ENCODE measurements at places on chromosomes 16 and 17.

DNA sequence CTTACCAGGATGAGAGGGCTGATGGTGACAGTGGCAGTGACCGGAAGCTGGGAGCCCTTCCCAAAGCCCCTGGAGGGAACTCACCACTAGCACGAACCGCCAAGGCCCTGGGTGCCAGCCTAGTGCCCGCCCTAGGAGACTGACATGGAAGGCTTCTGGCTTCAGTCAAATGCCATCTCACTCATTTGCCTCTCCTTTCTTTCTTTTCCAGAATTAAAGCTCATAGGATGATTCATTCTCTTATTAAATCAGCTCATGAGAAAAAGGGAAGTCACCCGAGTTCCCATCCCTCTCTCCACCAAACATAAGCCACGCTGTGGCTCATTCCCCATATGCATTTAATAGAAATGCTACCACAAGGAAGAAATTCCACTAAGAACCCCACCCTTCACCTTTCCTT is 12.1 kb downstream of the CUEDC1 start:
- DNase-seq, result no peak

GRCh38 chr16:10922328-10923145 is 19.7 kb downstream of the DEXI start:
- DNase-seq, result no peak

DNA sequence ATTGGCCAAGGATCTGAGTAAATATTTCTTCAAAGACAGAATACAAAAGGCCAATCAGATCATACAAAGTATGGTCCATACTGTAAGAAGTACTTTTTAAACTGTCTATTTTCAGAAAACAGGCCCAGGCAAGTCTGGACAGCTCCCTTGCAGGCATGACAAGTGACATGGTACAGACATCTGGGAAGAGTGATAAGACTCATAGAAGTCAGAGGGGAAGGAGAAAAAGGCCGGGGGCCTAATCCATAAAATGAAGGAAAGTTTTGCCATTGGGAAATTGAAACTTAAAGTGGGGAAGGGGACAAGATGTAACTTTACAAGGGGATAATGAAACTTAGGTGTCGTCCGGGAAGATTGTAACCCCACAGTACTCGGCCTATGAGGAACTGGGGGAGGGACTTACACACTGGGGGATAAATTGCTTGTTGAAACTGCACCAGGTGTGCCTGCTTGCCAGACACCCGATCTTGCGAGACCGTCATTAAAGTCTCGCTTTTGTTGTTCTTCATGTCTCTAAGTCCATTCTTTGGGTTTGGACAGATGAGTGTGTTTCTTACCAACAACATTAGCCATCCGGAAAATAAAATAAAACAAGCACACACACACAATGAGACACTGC is 684.0 kb downstream of the CDH11 start:
- no peak for DNase-seq

GRCh38 chr17:20852990-20853370 is 189.8 kb downstream of the USP22 start:
- DNase-seq, result no peak

- no peak for DNase-seq
Observed at GRCh38 chr17:12739500-12739899, 49.8 kb upstream of the ARHGAP44 start.

DNA sequence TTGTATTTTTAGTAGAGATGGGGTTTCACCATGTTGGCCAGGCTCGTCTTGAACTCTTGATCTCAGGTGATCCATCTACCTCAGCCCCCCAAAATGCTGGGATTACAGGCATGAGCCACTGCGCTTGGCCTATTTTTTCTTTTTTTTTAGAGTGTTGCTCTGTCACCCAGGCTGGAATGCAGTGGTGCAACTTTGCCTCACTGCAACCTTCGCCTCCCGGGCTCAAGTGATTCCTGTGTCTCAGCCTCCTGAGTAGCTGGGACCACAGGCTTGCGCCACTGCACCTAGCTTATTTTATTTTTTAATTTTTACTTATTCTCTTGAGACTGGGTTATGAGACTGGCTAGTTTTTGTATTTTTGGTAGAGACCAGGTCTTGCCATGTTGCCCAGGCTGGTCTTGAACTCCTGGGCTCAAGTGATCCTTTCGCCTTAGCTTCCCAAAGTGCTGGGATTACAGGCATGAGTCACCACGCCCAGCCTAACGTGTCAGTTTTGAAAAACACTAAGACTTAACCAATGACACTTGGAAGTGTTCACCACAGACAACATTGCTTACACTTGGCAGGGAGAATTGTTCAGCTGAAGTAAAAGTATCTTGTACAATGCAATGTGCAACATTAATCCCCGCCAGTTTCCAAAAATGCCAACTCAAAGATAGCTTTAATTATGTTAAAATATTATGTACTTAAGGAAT is 26.9 kb downstream of the ATAD5 start:
- DNase-seq, result no peak

- no peak for DNase-seq
Observed at GRCh38 chr16:27398894-27399853, 2.8 kb upstream of the IL21R start.

- no peak for DNase-seq
Observed at GRCh38 chr17:46120537-46120936, 72.7 kb downstream of the KANSL1 start.

DNA sequence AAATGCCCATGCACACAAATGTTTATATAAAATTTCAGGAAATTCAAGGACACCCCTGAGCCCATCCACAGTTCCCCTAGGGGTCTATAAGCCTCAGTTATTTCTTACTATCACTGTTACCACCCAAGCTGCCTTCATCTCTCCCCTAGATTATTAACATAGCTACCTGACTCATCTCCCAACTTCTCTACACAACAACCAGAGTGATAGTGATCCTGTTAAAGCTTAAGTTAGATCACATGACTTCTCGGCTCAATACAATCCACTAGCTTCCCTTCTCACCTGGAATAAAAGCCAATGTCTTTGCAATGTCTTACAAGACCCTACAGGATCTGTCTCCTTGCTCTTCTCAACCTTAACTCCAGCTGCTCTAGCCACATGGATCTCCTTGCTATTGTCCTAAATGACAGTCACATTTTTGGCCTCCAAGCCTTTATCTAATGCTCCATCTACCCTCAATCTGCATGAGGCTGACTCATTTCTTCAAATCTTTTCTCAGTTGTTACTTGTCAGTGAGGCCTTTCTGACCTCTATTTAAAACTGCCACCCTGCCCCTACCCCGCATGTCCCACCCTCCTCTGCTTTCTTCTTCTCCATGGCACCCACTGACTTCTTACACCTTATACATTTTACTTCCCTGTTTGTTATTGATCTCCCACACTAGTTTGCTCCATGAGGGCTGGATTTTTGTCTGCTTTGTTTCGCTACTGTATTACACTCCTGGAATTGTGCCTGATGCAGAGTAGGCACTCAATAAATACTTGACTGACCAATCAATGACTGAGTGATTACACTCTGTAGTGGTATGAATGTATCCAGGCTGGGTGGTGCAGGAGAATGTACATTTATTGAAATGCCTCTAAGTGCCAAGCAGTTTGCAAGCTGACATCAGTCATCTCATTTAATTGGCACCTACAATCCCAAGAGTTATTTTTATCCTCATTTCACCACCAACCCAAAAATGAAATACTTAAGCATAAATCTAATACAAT is 5.2 kb upstream of the LIG3 start:
- no peak for DNase-seq

DNA sequence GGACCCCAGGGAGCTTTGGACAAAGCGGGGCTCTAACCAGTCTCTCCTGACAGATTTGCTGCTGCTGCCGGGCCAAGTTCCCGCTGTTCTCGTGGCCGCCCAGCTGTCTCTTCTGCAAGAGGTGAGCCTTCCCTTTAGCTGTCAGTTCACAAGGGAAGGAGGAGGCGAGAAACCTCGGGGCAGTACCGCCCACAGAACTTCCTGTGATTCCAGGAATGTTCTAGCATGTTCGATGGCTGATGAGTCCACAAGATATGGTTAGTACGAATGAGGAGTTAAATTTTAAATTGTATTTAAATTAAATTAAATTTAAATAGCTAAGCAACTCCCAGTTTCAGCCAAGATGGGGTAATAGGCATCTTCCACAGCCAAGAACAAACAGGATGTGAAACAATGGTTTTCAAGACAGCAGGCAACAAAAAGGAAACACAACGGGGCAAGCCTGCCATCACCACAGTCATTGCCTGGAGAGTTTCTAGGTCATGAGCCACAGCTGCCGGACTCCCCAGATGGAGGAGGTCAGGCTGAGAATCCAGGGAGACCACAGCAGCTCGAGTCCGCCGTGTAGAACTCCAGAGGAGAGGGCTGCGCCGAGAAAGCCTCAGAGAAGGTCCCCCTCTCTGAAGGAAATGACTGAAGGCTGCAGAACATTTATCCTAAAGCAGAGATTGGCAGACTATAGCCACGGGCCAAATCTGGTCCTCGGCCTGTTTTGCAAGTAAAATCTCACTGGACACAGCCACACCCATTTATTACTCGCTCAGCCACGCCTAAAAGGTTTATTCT is 9.5 kb upstream of the TCF25 start:
- DNase-seq, result no peak

GRCh38 chr16:1213796-1214372 is 11.2 kb downstream of the TPSG1 start:
- no peak for DNase-seq

DNA sequence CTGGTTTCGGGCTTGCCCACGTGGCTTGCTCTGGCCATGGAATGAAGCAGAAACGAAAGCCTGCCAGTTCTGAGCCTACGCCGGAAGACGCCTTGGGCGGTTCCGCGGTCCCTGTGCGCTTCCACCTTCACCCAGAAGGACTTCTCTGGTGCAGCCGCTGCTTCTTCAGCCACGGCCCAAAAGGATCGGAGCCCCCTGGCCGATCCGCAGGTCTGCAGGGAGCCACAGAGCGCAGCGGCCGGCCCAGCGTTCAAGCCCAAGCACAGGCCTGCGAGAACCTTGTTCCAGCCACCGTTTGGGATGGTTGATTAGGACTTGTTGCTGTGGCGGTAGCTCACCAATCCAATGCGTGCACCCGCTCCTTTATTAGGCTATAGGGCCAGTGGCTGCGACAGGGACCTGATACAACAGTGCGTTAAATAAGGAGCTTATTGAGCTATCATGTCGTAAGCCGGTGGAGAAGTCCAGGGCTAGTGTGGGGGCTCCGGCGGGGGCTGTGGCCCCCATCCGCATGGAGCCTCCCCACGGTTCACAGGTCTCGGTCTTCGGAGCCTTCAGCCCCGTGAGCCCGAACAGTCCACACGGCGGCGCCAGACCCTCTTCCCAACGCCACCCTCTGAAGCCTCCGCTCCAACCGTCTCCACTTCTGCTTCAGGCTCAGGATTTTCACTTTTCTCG is 10.2 kb upstream of the MPP2 start:
- no peak for DNase-seq

GRCh38 chr16:58009856-58010416 is 8.7 kb downstream of the USB1 start:
- DNase-seq, result no peak

DNA sequence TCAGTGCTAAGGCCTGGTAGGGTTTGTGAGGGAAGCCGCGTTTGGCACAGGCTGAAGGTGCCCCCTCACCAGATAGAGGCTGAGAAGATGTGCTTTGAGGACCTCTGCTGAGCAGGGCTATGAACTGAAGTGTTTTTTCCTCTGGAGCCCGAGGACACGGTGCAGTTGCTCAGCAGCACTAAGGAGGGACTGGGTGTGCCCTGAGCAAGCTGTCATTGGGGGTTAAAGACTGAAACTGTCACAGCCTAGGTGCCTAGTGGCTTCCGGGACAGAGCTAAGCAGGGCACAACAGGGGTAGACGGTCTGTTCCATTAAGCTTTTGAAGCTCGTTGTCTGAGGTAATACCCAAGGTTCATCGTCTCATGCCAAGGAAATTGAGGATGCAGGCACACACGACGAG is 24.8 kb upstream of the ASGR2 start:
- DNase-seq, result no peak

DNA sequence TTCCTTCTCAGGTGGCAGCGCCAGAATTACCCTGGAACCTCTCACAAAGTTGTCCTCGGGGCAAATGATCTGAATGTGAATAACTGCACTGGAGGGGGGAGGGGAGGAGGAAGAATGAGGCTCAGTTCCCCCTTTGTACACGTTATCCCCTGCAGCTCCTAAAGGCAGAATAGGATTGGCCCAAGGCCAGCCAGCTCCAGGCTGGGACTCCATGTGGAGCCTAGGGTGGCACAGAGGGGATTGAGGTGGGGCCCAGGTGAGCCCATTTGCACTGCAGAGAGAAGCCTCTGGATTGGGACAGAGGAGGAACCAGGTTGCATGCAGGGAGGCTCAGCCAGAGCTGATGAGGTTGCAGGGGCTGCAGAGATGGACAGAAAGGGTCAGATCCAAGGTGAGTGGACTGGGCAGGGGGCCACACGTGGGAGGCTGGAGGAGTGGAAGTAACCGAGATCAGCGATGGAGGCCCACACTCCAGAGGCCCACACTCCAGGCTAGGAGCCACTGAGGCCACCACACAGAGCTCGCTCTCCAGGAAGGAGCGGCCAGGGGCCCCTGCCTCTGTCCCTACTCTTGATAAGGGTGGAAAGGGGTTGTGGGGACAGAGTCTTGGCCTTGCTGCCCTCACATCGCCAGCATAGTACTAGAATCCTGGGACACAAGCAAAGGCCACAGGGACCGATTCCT is 78.6 kb downstream of the RBFOX3 start:
- DNase-seq, result peak; percentile 16

DNA sequence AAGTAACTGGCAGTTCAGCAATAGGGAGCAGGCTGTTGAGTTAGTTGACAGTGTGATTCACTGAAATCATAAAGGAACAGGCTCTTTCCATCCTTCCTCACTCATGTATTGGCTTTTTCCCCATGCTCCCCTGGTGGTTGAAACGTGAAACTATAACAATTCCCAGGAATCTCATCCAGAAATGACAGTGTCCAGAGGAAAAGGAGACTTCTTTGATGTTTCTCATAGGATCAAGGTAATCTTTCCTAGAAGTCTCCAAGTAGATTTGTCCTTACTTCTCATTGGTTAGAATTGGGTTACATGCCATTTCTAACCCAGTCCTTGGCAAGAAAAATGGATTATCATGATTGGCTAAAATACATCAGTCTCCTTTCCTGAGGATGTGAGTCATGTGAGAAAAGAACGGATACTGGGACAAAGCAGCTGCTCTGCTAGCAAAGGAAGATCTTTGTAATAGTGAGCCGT is 14.4 kb downstream of the TTC19 start:
- DNase-seq, result no peak

GRCh38 chr17:14793237-14793636 is 471.9 kb downstream of the PMP22 start:
- DNase-seq, result no peak

DNA sequence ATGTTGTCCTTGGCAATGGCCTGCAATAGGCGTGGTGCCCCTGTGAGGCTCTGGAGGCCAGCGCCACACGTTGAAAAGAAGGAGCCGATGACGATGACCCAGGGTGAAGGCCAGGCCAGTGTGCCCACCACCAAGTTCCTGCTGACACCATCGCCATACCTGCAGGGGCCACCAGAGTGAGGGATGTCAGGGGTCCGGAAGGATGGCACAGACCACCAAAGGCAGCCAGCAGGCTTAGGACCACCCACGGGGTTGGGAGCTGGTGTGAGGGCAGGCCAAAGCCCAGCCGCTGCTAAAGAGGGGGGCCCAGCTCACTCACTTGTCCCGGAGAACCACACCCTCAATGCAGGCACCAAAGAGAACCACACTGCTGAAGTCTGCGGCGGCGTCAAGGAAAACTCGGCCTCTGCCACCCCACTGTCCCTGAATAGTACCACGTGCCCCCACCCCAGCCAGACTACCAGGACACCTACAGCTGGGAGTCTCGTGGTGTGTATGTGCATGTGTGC is 6.5 kb upstream of the LCAT start:
- DNase-seq, result no peak

Data from NT2/D1 (cell line).